Occipital lobe (tissue), 3 donors: ENCODE measurements at places on chromosomes 16 and 17. TPM values are rescaled to one million over a fixed set of nuclear protein-coding genes. Genes with fewer than 3 reads are reported as not detected.

DNA sequence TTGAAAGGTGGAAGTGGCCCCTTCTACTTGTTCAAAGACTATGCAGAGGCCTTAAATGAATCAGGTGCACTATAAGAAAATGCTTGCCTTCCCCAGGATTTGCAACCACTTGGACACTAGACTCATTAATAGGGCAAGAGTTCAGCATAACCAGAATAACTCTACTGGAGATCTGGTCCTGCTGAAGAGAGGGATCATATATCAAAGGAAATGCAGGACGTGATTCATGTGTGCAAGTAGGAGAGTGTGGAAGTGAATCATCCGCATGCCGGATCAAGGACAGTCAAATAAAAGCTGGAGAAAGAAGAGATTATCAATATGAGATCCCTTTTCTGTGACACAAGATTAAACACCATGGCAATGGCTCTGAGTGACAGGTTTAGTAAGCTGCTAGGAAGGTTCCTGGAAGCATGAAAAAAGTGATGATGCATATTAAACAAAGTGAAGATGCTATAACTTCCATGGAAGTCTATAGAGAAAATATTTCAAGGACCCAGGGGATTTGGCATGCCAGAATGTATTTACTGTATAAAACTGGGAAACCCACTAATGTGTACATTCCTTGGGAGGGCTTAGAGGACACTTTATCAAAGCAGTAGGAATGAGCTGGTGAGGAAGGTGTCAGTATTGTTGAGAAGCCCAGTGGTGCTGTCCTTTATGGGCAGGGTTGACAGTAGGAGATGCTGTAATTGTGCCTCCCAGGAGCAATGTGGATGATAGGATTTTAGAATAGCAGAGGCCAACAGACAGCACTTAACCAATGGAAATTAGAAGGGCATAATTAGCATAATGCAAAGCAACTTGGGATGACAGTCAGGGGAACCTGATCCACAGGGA lies 133.1 kb downstream of the ABCA8 start:
- no peak for DNase-seq

CCL16 gene
- total RNA-seq, result not detected

DNA sequence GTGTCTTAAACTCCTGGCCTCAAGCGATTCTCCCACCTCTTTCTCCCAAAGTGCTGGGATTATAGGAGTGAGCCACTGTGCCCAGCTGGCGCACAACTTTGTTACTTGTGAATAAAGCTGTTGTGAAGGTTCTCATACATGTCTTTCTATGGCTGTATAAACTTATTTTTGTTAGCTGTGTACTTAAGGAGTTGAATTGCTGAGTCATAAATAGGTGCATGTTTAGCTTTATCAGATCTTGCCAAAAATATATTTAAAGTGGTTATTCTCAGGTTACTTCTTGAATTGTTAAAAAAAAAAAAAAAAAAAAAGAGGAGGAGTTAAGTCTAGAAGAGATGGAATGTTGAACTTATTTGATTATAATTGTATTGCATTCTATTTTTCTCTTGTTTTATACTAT lies 47.6 kb upstream of the IRX3 start:
- no peak for DNase-seq

TEX14 gene
- total RNA-seq, result 0.31 TPM

DBNDD1 gene
- total RNA-seq, result 12.3 TPM

DNA sequence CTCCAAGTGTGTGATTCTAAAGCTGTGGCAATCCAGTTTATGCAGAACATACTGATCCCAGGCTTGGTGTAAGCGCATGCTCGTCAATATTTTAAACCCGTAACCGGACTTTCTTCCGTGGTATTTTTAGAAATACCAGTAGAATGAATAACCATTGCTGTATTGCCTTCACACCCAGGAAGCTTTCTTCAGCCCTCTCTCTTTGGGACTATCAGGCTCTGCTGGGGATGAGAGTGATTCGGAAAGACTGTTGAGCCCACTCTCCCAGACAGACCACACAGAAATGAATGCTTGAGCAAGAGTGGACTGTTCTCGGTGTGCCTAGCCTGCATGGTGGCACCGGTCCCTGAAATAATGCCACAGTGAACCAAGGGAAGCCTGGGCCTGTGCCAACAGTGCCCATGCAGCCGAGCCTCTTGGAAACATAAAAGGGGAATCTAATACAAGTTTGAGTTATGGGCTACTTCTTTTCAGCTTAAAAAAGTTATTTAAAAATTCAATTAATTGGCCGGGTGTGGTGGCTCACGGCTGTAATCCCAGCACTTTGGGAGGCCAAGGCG lies 89.9 kb upstream of the ELAC2 start:
- no peak for DNase-seq

- no peak for DNase-seq
Measured at GRCh38 chr17:11438673-11439072, 159.6 kb upstream of the DNAH9 start.

DNA sequence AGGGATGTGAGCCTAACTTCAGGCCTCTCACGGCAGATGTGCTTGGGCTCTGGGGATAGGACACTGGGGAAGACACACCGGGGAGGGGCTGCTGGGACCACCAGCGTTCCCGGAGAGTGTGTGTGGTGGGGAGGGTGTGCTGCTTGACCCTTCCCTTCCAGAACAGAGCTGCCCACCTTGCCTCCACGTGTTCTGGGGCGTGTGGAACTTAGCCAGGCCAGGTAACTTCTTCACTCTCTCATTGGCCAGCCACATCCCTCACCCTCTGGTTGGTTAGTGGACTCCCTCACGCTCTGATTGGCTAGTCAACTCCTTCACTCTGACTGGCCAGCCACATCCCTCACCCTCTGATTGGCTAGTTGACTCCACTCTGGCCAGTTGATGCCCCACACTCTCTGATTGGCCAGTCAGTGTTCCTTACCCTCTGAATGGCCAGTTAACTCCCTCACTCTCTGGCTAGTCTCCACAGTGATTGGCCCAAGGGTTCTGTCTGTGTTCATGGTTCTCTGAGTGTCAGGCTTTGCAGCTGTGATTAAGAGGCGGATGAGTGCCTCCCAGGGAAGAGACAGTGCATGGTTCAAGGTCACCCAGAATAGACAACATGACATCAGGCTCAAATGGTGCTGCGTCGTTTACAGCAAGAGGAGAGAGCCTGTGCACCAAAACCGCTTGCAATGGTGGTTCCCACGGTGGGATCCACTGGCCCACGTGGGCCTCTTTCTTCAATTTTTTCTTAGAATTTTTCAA lies 10.0 kb downstream of the TMEM235 start:
- DNase-seq, result peak; percentile 78

DNA sequence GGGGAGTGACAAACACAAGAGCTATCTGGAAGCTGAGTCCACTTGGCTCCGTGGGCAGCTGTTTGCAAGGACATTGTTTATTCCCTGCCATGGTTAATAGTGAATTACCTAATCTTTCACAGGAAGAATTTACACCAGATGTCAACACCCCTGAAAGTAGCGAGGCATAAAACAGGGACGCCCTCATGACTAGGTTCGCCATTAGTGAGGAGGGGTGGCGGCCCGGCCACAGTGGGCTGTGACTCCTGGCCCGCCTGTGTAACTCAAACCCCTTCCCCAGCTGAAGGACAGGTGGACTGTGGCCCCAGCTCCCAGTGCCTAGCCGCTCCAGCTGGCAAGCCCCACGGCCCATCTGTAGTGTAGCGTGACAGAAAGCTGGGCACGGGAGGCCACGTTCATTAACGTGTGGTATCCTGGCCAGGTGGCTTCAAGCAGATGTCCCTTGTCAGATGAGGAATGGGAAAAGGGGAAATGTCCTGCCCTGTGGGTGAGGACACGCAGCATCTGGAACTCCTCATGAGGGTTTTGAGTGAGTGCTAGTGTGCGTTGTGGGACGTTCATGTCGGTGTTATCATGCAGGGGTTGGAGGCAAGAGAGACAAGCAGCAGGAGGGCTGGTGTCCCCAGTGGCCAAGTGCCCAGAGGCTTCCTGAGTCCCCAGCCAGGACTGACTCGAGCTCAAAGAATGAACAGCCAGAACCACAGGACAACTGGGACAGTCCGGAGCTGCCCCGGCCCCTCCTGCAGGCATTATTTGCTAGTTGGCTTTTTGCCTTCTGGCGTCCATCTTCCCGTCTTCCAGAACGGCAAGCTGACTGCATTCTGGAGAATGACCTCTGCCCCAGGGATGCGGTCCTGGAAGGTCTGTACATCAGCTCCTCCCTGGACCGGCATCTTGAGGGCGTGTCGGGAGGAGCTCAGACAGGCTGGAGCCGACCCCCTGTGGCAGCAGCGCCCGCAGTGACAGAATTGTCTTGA lies 19.2 kb downstream of the KDM8 start:
- DNase-seq, result no peak

STAC2 gene
- 0.31 TPM for total RNA-seq

- no peak for DNase-seq
Measured at GRCh38 chr16:23516366-23517137, 6.3 kb upstream of the GGA2 start.

LPCAT2 gene
- 3.1 TPM for total RNA-seq

DNA sequence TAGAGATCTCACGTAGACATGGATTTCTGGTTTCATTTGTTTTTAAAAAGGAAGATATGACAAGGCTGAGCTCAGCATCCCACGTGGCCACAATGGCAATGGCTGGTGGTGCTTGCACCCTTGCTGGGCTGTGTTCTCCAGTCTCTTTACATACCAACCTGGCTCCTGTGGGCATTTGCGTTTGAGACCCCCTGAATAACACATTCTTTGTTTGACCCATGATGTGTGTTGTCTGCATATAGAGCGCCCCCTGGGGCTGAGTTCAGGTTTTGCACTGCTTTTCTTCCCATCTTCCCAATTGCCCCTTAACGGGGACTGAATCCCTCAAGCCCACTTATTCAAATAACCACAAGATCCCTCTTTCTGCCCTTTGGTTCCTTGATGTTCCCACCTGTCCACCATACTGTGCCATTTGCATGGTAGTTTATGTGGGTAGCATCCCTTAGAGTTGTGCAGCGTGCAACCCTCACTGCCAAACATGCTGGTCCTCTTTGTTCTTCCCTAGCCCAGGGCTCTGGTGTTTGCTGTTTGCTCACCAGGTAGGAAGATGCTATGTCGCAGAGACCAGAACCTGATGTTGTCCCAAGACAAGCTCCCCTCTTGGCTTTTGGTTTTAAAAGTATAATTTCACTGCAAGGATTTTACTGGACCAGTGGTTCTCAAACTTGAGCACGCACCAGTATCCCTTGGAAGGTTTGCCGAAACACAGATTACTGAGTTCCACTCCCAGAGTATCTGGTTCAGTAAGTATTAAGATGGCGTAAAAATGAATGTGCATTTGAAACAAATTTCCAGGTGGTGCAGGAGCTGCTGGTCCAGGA lies 38.5 kb upstream of the NKD1 start:
- no peak for DNase-seq
